Non-pigmented ciliary epithelial cell (primary cell): ENCODE measurements at places on chromosomes 2 and 18.
A peak's percentile ranks its signal among the peaks of the same experiment; 100 is the strongest.

- no peak for DNase-seq
These were observed 208.3 kb upstream of the SYT4 start for GRCh38 chr18:43485545-43485963.

DNA sequence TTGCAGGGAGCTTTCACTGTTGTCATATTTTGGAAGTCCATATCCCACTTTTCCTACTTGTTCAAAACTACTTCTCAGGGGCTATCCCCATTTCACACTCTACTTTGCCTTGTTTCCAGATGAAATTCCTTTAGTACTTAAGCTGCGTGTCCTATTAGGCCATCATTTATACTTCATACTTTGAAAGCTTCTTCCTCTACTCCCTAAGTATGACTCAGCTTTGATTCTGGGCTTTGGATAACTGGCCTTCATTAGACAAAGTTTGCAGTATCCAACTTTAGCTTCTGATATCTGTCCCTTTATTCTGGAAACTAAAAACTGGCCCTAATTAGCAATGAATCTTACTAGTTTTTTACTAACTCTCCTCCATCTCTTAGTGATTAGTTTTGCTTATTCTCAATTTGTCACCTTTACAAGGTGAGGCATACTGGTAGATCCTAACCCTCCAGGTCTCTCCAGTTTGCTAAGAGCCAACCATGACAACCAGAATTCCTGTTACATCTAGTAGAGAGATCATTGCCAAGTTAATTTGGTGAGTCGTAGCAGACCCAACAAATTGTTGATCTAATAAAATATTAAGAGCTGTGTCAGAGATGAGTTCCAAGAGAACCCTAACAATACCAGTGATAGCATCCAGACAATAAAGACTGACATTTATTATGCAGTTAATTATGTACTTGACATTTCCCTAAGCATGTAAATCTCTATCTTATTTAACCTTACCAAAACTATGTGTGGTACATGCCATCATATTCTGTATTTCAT is 31.2 kb upstream of the ITGAV start:
- DNase-seq: no peak

DNA sequence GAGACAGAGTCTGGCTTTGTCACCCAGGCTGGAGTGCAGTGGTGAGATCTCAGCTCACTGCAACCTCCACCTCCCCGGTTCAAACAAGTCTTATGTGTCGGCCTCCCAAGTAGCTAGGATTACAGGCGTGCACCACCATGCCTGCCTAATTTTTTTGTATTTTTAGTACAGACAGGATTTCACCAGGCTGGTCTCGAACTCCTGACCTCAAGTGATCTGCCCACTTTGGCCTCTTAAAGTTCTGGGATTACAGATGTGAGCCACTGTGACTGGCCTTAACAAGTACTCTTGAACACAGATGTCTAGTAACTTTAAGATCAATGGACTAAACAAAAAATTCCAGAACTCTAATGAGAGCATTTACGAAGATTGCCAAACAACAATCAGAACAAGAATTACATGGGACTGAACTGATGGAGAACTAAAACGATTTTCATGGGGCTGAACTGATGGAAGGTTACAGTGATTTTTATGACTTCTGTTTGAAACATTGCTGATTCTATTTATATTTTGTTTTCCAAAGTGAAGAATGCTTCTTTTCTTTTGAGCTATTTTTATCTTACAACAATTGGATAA is 46.5 kb upstream of the ST3GAL5 start:
- no peak for DNase-seq

DNA sequence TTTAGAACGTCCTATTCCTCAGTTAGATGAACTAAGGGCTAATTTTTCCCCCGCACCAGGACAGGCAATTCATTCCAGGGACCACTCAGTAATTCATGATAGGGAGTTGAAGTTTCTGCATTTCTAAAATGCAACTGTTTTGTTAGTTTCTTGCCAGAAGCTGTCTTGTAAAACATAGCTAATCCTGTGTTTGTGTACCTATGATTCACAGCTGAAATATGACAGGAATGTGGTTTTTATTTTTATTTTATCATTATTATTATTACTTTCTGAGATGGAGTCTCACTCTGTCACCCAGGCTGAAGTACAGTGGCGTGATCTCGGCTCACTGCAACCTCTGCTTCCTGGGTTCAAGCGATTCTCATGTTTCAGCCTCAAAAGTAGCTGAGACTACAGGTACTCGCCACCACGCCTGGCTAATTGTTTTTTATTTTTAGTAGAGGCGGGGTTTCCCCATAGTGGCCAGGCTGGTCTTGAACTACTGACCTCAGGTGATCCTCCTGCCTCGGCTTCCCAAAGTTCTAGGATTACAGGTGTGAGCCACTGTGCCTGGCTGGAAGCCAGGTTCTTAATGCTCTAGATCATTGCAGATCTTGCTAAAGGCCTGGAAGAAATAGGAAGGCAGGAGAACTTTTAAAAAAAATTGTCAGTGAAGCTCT is 154.8 kb upstream of the FHL2 start:
- no peak for DNase-seq

GRCh38 chr18:73985855-73986625 is 161.6 kb downstream of the FBXO15 start:
- DNase-seq: no peak

- DNase-seq: no peak
These were observed 187.6 kb upstream of the ARL4C start for GRCh38 chr2:234684466-234684865.

DNA sequence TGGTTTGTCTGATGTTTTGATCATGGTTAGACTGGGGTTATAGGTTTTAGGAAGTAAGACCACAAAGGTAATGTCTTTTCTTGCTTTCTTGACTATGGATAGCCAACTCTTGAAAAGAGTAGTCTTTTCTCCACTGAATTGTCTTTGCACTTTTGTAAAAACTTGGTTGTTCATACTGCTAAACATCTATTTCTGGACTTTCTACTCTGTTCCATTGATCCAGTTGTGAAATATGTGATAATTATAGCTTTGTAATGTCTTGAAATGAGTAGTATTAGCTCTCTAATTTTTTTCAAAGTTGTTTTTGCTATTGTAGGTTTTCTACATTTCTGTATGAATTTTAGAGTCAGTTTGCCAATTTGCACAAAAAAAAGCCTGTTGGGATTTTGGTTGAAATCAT is 13.1 kb upstream of the UGT1A9 start:
- no peak for DNase-seq

DNA sequence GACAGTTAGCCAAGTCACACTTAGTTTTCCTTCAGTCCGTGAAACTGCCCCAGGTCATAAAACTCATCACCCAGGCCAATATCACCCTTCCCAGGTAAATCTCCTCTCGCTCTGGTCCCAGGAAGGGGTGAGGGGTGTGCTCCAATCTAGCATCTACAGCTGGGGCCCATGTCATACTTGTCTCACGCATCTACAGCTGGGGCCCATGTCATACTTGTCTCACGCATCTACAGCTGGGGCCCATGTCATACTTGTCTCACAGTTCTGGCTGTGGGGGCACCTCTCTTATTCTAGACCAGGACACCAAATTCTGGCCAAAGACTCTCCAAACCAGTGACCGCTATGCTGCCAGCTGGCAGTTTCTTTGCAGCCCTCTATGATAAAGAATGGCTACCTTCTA is 123.3 kb upstream of the DLGAP1 start:
- no peak for DNase-seq

DNA sequence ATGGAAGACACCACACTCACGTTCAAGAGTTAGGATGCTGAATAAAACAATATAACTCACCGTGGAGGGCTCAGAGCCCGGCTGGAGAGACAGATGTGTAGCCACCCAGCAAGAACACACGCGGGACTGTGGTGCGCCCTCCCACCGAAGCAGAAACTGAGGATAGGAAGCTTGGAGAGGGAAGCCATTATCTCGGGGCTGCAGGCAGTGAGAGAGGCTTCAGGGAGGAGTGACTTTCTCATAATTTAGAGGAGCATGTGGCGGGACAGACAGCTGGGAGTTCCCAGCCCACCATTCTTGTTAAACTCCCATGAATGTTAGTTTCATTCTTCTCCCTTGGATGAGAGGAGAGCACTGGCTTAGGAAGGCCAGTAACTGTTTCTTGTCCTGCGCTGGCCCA is 96.4 kb downstream of the MAPRE2 start:
- DNase-seq: no peak

DNA sequence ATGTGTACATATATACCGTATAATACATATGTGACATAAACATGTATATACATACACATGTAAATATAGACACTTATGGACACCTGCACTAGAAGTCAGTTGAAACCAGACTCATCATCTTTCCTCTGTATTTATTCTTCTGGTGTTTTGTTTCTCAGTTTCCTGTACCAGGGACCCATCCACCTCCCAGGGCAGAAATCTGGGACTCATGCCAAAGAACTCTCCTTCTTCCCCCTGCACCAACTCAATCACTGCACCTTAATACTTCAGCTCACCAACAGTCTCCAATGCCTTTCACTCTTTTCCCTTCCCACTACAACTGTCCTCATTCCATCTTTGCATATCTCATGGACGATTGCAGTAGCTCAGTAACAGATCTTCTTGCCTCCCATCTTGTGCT is 428.0 kb downstream of the FBXO15 start:
- DNase-seq: no peak

- DNase-seq: no peak
These were observed 54.4 kb downstream of the MYO7B start for GRCh38 chr2:127589841-127590240.

DNA sequence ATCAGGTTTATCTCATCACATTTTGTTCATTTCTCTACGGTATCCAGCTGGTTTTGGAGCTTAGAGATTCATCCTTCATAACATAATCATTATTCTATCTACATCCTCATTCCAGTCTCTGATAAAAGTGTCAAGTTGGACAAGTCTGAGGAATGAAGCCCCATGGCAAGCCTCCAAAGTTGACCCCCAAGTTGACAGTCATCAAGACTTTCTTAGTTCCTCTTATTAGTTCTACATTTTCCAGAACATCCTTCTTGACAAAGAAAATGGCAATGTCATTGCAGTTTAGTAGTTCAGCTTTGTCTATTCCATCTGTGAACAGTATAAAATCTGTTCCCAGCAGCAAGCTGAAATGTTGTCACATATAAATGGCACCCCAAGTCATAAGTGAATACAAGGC is 4.5 kb upstream of the TMSB10 start:
- no peak for DNase-seq

DNA sequence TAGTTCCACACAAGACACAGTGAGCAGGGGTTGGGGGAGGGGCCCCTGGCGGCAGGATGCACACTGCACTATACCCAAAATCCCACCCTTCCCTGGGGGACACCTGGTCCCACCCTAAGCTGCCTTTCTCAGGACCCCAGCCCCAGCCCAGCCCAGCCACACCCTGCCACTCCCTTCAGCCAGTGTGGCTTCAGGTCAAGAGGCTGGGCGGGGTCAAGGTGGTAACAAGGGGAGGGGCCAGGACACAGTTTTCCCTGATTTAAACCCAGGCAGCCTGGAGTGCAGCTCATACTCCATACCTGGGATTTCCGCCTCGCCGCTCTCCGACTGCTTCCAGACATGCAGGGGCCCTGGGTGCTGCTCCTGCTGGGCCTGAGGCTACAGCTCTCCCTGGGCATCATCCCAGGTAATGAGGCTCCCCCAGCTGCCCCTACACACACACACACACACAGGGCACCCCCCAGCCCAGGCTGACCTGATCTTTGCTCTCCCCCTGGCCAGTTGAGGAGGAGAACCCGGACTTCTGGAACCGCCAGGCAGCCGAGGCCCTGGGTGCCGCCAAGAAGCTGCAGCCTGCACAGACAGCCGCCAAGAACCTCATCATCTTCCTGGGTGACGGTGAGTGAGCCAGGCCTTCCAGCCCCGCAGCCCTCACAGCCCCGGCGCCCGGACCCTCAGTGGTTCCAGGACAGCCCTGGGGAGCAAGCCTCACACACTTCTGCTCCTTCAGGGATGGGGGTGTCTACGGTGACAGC is at the start of gene ALPG:
Gene ALPG, plus strand, starts transcription at position 289 of the 755 bp plus-strand sequence. Its CDS starts 51 bp downstream, at position 340.
- no peak for DNase-seq

GRCh38 chr2:168338292-168338691 is 90.9 kb upstream of the STK39 start:
- no peak for DNase-seq

GRCh38 chr2:1730015-1730927 is 14.0 kb downstream of the PXDN start:
- DNase-seq: no peak

- no peak for DNase-seq
These were observed 269.1 kb upstream of the SIX3 start for GRCh38 chr2:44672431-44672830.

GRCh38 chr2:214286011-214286410 is 124.8 kb upstream of the VWC2L start:
- no peak for DNase-seq

- DNase-seq: no peak
These were observed 79.9 kb downstream of the TRIB2 start for GRCh38 chr2:12796657-12797056.

DNA sequence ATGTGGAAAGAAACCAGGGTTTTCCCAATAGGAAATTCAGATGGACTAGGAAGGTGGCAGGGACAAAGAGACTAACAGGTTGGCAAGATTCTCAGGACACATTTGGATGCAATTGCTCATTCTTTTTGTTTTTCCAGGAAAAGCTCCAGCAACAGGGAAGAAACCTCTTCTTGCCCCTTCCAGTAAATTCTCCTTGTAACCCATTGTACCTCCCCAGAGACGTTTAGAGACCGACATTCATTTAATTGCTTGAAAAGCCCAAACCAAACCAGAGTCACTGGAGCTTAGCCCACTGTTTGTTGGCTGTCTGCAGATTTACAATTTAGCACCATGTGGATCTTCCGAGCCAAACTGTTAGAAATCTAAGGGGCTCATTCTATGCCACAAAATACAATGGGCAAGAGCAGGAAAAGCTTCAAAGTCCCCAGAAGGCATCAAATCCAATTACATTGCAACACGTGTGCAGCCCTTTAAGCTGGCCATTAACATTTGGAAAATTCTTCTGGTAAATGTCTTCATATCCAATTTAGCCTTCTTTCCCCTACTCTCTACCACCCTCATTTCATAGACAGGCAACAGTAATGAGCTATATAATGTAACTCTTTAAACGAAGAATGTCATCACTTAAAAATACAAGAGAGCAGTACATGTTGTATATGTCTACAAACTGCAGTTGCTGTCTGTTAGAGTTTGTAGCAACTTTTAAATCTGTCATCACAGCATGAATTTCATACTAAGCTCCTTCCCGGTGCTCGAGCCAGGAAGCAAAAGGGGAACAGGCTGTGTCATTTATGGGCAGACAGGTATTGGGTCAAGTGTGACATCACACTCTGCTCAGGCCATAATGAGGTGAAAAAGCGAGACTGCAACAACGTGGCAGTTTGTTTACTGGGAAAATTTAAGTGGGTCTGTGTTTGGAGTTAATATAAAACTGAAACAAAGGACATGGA is 235.6 kb upstream of the HNRNPA3 start:
- no peak for DNase-seq

GRCh38 chr2:234670052-234670451 is 173.2 kb upstream of the ARL4C start:
- peak; percentile 82 for DNase-seq
